Hepatocyte (in vitro differentiated cells): ENCODE measurements at places on chromosomes 11 and 22.

GRCh38 chr11:2902784-2903671, 17.5 kb upstream of the CDKN1C start:
- peak; percentile 82 for DNase-seq

GRCh38 chr22:19756288-19757128, 4.1 kb upstream of the TBX1 start:
- peak; percentile 79 for DNase-seq

- no peak for DNase-seq
These were observed 23.0 kb downstream of the TSKU start for GRCh38 chr11:76806131-76806530.

GRCh38 chr22:34475886-34476285, 555.6 kb upstream of the LARGE1 start:
- no peak for DNase-seq

GRCh38 chr11:60206616-60207015, 23.7 kb upstream of the MS4A6A start:
- no peak for DNase-seq

- no peak for DNase-seq
These were observed 67.9 kb downstream of the ISX start for GRCh38 chr22:35133702-35134380.
